Thymus (tissue), 14 donors: ENCODE measurements at places on chromosomes 7 and 10. TPM values are rescaled to one million over a fixed set of nuclear protein-coding genes. Genes with fewer than 3 reads are reported as not detected.

Gene SMARCD3
- total RNA-seq = 4.1 TPM

Gene GIMAP5
- 39.3 TPM for total RNA-seq

Gene PTN
- total RNA-seq = 20.6 TPM

Gene CPA2
- total RNA-seq = 0.14 TPM

Gene GARIN1A
- total RNA-seq = 0.19 TPM

Gene DRGX
- 0.05 TPM for total RNA-seq

Gene GOLGA7B
- 0.52 TPM for total RNA-seq

Gene ELN
- 5.2 TPM for total RNA-seq

Gene TBX20
- total RNA-seq = 0.09 TPM

Gene SPDYE11
- not detected for total RNA-seq

Gene ELAPOR2
- total RNA-seq = 5.3 TPM

Gene MAGI2
- 0.42 TPM for total RNA-seq

Gene BAMBI
- total RNA-seq = 1.3 TPM

Gene LRRD1
- total RNA-seq = 0.05 TPM

Gene COL17A1
- 75.3 TPM for total RNA-seq

Gene VIPR2
- total RNA-seq = 6.9 TPM

Gene C10orf105
- total RNA-seq = 0.42 TPM

Gene PANK1
- 6.5 TPM for total RNA-seq

Gene IDI2
- not detected for total RNA-seq

Gene CPED1
- 2.2 TPM for total RNA-seq

Gene PIK3AP1
- total RNA-seq = 8.1 TPM

Gene MLXIPL
- 0.05 TPM for total RNA-seq

Gene MALRD1
- total RNA-seq = 2.5 TPM

Gene ICA1
- 6.3 TPM for total RNA-seq

Gene UNC5B
- total RNA-seq = 4.2 TPM

Gene HEPACAM2
- total RNA-seq = 0.24 TPM
